ENCODE measurements at places on chromosomes 12 and 14. TPM values are rescaled to one million over a fixed set of nuclear protein-coding genes. Genes with fewer than 3 reads are reported as not detected.

DNA sequence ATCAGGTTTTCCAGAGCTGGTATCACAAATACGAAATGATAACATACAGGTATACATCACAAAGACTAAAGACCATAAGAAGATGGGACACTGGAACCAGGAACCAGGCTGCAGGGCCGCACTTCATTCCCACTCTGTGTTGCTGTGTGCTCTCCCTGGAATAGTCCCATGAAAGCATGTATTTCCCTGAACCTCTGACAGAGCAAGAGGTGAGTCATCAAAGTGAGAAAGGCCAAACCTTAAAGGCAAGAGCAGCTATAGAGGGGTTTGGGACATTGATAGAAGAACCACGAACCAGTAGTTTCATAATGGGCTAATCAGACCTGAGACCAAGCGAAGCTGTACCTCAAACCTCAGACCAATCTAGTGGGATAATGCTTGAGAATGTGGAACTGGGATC is 283.0 kb upstream of the PRKD1 start:
- DNase-seq, result no peak

DNA sequence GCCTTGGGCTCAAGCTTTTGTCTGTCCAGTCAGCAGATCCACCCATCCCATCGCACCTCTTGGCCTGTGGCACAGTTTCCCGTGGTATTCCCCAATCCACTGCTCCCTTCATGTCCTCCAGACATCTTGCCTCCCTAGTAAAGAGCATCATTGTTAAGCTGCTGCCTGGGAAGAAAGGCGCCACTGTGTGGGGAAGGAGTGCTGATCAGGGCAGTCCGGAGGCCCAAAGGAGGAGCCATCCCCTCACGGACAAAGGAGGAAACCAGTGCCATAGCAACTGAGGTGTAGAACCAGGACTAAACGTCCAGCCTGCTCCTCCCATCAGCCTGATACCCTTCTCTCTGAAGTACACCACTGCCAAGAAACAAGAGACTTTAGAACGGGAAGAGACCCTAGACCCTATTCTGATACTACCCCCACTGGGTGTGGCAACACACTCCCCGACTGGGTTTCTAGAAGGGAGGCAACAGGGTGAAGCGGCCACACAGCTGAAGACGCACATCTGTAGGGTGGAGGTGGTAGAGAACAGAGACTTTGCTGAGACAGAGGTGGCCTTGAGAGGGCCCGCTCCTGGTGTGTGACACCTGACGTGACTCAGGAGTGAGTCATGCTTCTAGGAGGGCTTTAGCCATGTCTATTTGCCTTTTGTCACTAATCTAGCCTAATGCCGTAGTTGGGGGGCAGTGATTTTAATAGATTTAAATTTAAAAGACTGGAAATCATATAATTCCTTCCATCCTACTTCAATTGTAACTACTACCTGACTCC is 185.0 kb downstream of the DPF3 start:
- DNase-seq, result no peak

DNA sequence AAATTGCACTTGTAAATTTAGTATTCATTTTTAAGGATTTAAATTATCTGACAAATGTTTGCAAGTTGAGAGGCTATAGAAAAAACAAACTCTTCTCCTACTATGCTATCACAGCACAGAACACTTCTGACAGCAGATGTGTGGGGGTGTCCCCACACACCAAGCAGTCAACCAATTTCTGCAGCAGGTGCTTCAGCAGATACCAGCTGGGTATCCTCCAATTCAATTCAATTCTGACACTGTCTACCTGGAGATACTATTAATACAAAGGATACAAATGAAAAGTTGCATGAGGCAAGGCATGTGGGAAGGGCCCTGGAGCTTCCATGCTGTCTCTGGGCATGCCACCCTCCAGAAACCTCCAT is 35.1 kb downstream of the PCNX1 start:
- no peak for DNase-seq

DNA sequence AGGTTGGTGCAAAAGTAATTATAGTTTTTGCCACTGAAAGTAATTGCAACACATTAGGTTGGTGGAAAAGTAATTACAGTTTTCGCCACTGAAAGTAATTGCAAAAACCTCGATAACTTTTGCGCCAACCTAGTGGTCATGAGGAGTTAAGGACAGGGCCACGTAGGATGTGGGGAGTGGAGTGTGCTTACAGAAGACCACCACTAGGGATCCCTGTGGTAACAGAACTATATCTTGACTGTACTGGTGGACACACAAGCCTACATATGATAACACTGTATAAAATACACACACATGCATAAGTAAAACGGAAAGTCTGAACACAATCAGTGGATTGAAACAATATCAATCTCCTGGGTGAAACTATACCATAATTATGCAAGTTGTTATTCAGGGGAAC is 187.4 kb upstream of the ABCD2 start:
- no peak for DNase-seq

DNA sequence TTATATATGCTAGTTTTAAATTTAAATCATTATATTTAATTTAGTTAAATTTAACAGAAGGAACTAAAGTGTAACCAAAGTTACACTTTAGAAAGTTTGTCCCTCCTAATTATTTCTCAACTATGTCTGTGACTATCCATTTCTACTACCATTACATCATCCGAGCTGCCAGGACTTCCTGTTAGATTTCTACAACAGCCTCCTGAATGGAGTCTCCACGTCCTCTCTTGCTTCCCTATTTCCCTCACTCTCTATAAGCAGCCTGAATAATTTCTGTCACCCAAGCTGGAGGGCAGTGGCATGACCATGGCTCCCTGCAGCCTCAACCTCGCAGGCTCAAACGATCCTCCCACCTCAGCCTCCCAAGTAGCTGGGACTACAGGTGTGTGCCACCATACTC is 84.1 kb downstream of the TTC7B start:
- no peak for DNase-seq

DNA sequence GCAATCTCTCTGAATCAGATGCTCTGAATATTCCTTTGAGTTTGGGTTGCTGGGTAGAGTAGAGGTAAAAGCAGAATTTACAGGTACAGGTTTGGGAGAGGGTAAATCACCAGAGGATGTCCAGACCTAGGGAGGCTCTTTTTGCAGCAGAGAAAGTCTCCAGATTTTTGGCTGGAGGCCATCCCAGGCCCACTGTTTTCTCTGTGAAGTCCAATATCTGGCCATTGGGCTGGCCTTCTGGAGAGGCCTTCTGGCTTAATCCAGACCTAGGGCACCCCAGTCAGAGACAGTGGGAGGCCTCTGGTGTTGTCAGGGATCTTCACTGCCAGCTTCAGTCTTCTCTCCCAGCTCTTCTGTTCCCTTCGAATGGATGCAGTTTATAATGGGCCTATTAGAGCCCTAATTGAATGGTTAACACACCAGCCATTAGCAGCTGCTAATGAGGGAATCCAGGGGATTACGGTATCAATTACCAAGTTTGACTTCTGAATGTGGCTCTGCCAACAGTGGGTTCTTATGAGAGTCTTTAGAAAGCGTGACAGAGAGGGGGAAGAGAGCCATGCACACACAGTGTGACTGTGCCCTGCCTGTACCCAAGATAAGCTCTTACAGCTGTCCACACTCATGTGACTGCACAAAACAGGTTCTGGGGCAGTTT is 183.1 kb downstream of the EMP1 start:
- DNase-seq, result no peak

GRCh38 chr12:69570545-69571399 is 14.5 kb upstream of the CCT2 start:
- no peak for DNase-seq

DNA sequence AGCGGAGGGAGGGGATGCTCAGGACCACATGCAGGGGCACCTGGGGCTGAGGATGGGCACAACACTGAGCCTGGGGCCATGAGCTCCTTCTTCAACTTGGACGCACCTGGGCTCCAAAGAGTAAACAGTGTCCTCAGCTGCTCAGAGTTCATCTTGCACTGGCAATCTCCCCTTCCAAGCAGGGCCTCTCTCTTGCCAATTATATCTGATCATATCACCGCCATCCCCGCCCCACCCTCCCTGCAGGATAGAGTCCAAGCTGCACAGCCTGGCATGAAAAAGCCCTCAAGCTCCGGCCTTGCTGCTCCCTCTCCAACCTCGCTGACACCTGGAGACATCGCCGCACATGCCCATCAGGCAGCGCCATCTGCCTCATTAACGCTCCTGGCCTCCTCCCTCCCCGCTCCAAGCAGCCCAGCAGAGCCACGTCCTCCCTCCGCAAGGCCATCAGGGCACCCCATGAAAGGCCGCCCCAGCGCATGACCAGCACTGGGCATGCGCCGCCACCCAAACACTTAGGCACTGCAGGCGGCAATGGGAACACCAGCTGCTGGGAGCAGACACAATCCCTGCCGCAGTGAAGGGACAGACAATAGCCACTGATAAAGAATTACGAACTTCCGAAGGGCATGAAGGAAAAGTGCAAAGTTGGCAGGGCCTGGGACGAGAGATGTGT is 88.8 kb downstream of the CHGA start:
- no peak for DNase-seq

- no peak for DNase-seq
Observed at GRCh38 chr12:106135781-106136180, 3.0 kb downstream of the NUAK1 start.

- no peak for DNase-seq
Observed at GRCh38 chr14:93029417-93029816, 86.3 kb downstream of the ITPK1 start.

DNA sequence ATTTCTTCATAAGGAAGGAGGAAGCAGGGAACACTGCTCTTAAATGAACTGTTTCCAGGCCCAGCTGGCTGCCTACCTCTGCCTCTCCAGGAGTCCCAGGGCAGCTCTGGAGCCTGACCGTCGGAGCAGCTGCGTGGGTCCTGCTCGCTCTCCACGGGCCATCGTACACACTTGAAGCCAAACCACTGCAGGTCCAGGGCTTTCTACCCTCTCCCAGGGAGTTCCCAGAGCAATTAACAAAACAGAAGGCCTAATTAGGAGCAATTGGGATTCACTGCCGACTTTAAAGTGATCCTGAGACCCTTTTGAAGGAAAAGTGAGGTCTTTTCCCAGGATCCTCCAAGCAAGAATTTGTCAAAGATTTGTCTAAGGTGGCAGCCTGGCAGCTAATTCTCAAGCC is 76.9 kb downstream of the OTX2 start:
- no peak for DNase-seq

DNA sequence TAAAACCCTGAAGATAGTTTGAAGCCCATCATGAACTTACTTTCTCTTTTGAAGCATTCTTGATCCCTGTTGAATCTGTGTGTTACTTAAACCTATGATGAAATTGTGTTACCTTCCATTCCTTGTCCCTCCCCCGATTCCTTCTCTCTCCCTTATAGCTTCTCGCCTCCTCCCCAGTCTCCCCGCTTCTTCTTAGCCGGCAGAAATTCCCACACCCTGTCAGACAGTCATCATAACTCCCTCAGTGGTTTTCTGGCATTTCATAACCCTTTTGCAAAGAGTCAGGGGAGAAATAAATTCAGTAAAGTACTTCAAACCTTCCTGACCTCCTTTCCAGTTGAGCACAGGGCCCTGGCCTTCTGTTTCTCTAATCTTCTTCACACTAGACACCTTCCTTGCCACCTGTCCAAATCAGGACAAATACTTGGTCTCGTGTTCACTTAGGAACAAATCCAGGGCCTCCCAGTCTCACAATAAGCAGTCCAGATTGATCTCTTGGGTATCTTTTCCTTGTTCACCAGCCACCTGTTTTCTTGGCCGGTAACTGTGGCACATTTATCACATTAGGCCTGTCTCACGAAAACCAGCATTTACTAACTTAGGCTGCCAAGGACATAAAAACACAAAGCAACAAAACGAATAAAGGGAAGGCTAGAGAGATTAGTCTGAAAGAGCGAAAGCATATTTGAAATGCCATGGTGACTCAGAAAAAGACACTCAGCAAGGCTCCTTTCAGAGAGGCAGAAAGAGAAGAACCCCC is 355.9 kb downstream of the TMTC2 start:
- no peak for DNase-seq

DNA sequence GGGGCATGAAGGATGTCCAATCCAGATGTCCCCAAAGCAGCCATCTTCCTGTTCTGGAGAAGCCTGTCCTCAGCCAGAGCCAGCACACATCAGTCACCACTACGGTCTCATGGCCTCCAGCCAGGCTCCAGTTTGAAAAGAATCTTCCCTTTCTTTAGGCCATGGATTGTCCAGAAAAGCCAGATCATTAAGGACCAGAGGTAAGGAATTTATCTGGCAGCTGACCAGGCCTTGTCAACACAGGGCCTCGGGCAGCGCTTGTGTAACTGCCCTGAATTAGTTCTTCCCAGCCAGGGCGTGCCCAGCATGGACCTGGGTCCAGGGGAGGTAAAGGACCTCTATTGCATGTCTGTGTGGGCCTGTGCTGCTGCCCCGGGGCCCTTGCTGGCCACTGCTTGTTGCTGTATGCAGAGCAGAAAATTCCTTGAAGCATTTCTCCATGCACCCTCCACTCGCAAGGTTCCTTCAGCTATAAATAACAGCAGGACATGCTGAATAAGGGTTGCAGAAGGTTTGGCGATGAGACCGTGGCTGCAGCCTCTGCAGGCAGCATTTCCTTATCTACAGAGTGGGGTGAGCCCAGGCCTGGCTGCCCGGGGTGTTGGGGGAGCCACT is 21.7 kb upstream of the VPS37B start:
- DNase-seq, result no peak

- DNase-seq, result no peak
Observed at GRCh38 chr14:52061390-52061789, 7.5 kb downstream of the NID2 start.

- no peak for DNase-seq
Observed at GRCh38 chr14:81991998-81992397, 458.3 kb upstream of the SEL1L start.

DNA sequence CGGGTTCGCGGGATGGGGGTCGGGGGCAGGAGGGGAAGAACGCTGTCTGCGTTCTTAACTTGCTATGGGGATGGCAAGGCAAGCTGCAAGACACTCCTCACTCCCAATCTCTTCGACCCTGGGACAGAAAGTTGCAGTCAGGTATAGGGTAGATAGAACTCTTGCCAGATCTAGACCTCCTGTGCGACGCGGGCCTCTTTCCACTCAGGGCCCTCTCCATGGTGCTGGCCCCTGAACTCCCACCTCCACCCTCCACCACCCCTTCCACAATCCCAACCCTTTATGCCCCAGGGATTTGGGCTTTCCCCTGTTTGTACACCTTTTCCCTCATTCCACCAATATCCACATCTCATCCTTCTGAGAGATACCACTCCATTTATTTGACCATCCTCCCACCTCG is 812 bp downstream of the NABP2 start:
- no peak for DNase-seq

Gene PHETA1
- 13.8 TPM for total RNA-seq

Gene PRPH
- total RNA-seq, result not detected

Gene NPAS3
- 6.9 TPM for total RNA-seq

Gene LRRC10
- total RNA-seq, result not detected

Gene DENND5B
- total RNA-seq, result 27.7 TPM

Gene KLHDC1
- 6.6 TPM for total RNA-seq

Gene CCDC198
- total RNA-seq, result not detected

Gene POU6F1
- 12.8 TPM for total RNA-seq

Gene CLEC1B
- 0.51 TPM for total RNA-seq

Gene PTPN21
- total RNA-seq, result 34.0 TPM

Gene MLF2
- total RNA-seq, result 195 TPM

Gene TAMALIN
- 22.0 TPM for total RNA-seq

Gene TMX1
- total RNA-seq, result 22.6 TPM
